ENCODE measurements at places on chromosomes 3 and 15.

- no peak for DNase-seq
Observed at GRCh38 chr15:84858231-84858630, 26.2 kb upstream of the SLC28A1 start.

- DNase-seq = no peak
Observed at GRCh38 chr3:50241713-50242380, 5.8 kb downstream of the GNAI2 start.

DNA sequence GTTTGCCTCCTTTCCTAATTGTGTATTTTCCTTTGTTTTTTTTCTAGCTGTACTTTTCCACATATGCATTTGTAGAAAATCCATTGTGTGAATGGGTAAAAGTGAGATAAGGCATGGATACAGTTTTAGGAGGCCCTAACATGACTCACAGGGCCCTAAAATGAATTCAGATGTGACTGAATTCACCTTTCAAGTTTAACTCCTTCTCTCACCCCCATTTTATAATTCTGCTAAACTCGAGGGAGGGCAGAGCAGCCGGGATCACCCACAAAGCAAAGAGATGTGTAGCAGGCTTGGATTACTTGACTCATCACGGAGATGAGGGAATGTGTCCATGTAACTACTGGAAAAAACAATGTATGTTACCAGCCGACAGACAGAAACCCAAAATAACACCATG is 59.9 kb downstream of the FOXP1 start:
- no peak for DNase-seq

GRCh38 chr3:52243791-52244628 is 1.5 kb upstream of the PPM1M start:
- no peak for DNase-seq
